ENCODE measurements at places on chromosomes 7 and 10. TPM values are rescaled to one million over a fixed set of nuclear protein-coding genes. Genes with fewer than 3 reads are reported as not detected.

The ANK3 gene
- 19.6 TPM for total RNA-seq

The GIMAP8 gene
- not detected for total RNA-seq

The LEP gene
- total RNA-seq = not detected

The SUN3 gene
- total RNA-seq = 1.2 TPM

The ARHGAP19 gene
- total RNA-seq = 11.8 TPM

The TMEM273 gene
- not detected for total RNA-seq

The XPNPEP1 gene
- 109 TPM for total RNA-seq

The SLC18A3 gene
- total RNA-seq = not detected
